ENCODE measurements at places on chromosomes 3 and 15.

- H3K4me1 ChIP-seq: no peaks in the 10 kb centered on the region
- no peak for DNase-seq
- H3K27ac ChIP-seq: no peak overlapping the region
- H3K36me3 ChIP-seq: no peaks in the 10 kb centered on the region
- H3K4me3 ChIP-seq: no peak overlapping the region
- H3K27me3 ChIP-seq: peaks cover 2% of the 10 kb centered on the region
Measured at GRCh38 chr15:68603216-68603595, 24.4 kb downstream of the CORO2B start.

GRCh38 chr15:76983590-76984375 lies 11.1 kb upstream of the PSTPIP1 start:
- H3K4me3 ChIP-seq: no peak overlapping the region
- no peak for DNase-seq
- H3K27me3 ChIP-seq: no peaks in the 10 kb centered on the region
- peaks cover 47% of the 10 kb centered on the region for H3K4me1 ChIP-seq

- peak overlapping the region; percentile 50 for H3K4me3 ChIP-seq
- H3K4me1 ChIP-seq: peaks cover 10% of the 10 kb centered on the region
- DNase-seq: peak; percentile 14
- peaks cover 14% of the 10 kb centered on the region for H3K27me3 ChIP-seq
- no peak overlapping the region for H3K27ac ChIP-seq
Measured at GRCh38 chr15:69031013-69032001, 16.8 kb downstream of the NOX5 start.

- peaks cover 2% of the 10 kb centered on the region for H3K27me3 ChIP-seq
- H3K36me3 ChIP-seq: no peaks in the 10 kb centered on the region
- H3K4me1 ChIP-seq: no peaks in the 10 kb centered on the region
- no peak for DNase-seq
- H3K4me3 ChIP-seq: no peak overlapping the region
Measured at GRCh38 chr3:134423153-134423552, 48.9 kb upstream of the AMOTL2 start.

- no peaks in the 10 kb centered on the region for H3K4me1 ChIP-seq
- DNase-seq: no peak
- H3K4me3 ChIP-seq: no peak overlapping the region
- H3K36me3 ChIP-seq: peaks cover 14% of the 10 kb centered on the region
- no peaks in the 10 kb centered on the region for H3K27me3 ChIP-seq
- H3K27ac ChIP-seq: no peak overlapping the region
Measured at GRCh38 chr15:83129791-83130190, 22.3 kb downstream of the TM6SF1 start.

All from activated T-helper 2 cell treated with anti-CD3 and anti-CD28 coated beads, Interferon-gamma antibody, Interleukin-2, Interleukin-4, amounts not matched to agents 10 μg/mL and 5 μg/mL and 100 μg/mL, durations not matched to agents 14 hours and 24 hours and 36 hours (primary cell).